ENCODE measurements at places on chromosomes 3 and 15. TPM values are rescaled to one million over a fixed set of nuclear protein-coding genes. Genes with fewer than 3 reads are reported as not detected.

DNA sequence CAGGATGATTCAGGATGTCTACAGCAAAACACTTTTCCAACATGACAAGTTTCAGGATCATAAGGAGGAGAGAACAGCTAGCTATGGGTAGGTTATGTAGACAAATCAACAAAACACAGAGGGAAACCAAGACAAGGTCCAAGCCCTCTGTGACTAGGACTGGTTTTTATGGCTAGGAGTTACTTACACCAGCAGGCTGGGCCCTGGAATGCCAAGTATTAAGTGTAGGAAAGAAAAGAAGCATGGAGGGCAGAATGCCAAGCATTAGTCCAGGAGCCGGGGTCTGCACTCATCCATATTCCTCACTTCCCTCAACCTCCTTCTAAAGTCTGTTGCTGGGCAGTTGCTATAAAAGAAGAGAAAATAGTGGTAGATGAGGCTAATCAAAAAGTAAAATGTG is 35.3 kb upstream of the PPP2R3A start:
- no peaks in the 10 kb centered on the region for H3K36me3 ChIP-seq
- no peak for DNase-seq
- H3K4me1 ChIP-seq, result peaks cover 16% of the 10 kb centered on the region
- H3K4me3 ChIP-seq, result no peak overlapping the region
- H3K27ac ChIP-seq, result no peak overlapping the region
- H3K27me3 ChIP-seq, result no peaks in the 10 kb centered on the region

GRCh38 chr15:60397772-60398445 is at the start of gene ANXA2:
Gene ANXA2, minus strand, starts transcription at chr15:60397986. Its CDS starts 11,911 bp downstream, at chr15:60386075.
- H3K36me3 ChIP-seq, result peaks cover 32% of the 10 kb centered on the region
- H3K4me1 ChIP-seq, result peaks cover 66% of the 10 kb centered on the region
- DNase-seq, result peak; percentile 91
- H3K27me3 ChIP-seq, result no peaks in the 10 kb centered on the region
- peak within 1 kb of the TSS; percentile 93 for H3K4me3 ChIP-seq

GRCh38 chr15:65841121-65841930 is 28.0 kb upstream of the RAB11A start:
- DNase-seq, result no peak
- H3K27ac ChIP-seq, result no peak overlapping the region
- no peaks in the 10 kb centered on the region for H3K4me1 ChIP-seq

GRCh38 chr3:151276687-151277042 is 1.7 kb downstream of the P2RY14 start:
- H3K4me1 ChIP-seq, result 0 out of 2 replicates have a peak, but pooled peaks cover 8% of the 10 kb centered on the region
- no peaks in the 10 kb centered on the region for H3K27me3 ChIP-seq
- H3K4me3 ChIP-seq, result no peak overlapping the region
- no peaks in the 10 kb centered on the region for H3K36me3 ChIP-seq
- H3K27ac ChIP-seq, result no peak overlapping the region

DNA sequence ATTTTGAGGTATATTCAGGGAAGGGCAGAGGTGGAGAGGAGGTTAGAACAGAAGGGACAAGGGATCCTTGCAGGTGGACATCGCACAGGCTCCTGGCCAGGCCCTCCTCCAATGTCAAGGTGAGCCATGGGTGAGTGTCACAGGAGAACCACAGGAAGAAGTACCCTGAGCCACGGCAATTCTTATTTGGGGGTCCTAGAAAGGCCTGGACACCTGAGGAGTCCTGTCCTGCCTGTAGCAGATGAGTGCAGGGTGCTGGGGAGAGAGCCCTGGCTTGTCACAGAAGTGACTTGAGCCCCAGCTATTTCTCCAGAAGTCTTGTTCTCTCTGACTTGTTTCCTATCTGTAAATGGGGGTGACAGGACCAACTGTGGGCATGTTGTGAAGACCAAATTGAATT is 4.3 kb downstream of the SLC6A20 start:
- H3K27ac ChIP-seq, result no peak overlapping the region
- no peak for DNase-seq
- no peaks in the 10 kb centered on the region for H3K36me3 ChIP-seq
- no peaks in the 10 kb centered on the region for H3K27me3 ChIP-seq

- no peaks in the 10 kb centered on the region for H3K27me3 ChIP-seq
- H3K27ac ChIP-seq, result no peak overlapping the region
- H3K4me3 ChIP-seq, result no peak overlapping the region
- H3K36me3 ChIP-seq, result no peaks in the 10 kb centered on the region
Measured at GRCh38 chr3:53140847-53141845, 10.9 kb upstream of the RFT1 start.

- DNase-seq, result peak; percentile 80
- no peaks in the 10 kb centered on the region for H3K27me3 ChIP-seq
- peaks cover 15% of the 10 kb centered on the region for H3K4me1 ChIP-seq
- H3K27ac ChIP-seq, result no peak overlapping the region
- H3K36me3 ChIP-seq, result no peaks in the 10 kb centered on the region
Measured at GRCh38 chr3:44323341-44323955, 15.1 kb upstream of the TCAIM start.

The CCDC191 gene
- 1.3 TPM for total RNA-seq

The SLC22A14 gene
- not detected for total RNA-seq

The TRIM71 gene
- total RNA-seq, result 0.17 TPM

The ADGRG7 gene
- total RNA-seq, result not detected

The ELL3 gene
- total RNA-seq, result 15.0 TPM

The SAXO2 gene
- 3.7 TPM for total RNA-seq

The SUSD5 gene
- total RNA-seq, result not detected
